ENCODE measurements at places on chromosomes 1 and 21.
A peak's percentile ranks its signal among the peaks of the same experiment; 100 is the strongest.

DNA sequence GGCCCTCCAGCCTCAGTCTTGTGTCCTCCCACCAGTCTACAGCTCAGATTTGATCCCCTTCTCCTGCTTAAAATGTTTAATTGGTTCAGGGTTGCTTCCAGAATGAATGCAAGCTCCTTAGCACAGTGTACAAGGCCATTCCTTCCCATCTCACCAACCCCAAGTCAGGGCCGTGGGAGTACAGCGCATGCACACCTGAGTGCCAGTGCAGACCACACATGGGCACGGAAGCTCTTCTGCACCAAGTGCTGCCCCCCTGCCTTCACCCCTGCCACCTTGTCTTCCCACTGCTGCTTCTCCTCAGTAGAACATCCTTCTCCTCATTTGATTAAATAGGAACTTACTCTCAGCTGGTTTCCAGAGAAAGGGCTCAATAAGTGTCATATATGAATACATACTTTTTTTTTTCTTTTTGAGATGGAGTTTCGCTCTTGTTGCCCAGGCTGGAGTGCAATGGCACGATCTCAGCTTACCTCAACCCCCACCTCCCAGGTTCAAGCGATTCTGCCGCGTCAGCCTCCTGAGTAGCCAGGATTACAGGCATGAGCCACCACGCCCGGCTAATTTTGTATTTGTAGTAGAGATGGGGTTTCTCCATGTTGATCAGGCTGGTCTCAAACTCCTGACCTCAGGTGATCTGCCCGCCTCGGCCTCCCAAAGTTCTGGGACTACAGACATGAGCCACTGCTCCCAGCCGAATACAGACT lies 9.3 kb downstream of the PMF1 start:
- DNase-seq, result no peak

DNA sequence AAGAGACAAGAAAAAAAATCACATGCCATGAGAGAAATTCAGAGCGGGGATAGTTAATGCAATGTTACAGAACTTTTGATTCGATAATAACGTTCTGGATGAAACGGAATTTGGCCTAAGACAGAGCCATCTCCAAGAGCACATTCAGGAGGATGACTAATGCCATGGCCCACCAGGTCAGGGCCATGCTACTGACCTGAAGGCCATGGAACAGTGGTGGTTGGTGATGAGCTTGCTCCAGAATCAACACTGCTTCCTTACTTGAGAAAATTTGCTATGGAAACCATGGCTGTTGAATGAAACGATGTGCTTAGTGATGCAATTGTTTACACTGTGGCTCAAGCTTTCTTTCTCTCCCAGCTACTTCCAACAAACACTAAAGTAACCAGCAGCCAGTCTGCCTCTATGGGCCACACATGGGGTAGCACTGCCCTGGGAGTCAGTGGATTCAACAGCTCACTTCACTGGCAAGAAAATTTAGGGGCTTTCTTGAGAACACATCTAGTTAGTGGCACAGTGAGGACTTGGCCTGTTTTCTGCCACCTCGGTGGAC lies 299.1 kb downstream of the PCP4 start:
- DNase-seq, result no peak

DNA sequence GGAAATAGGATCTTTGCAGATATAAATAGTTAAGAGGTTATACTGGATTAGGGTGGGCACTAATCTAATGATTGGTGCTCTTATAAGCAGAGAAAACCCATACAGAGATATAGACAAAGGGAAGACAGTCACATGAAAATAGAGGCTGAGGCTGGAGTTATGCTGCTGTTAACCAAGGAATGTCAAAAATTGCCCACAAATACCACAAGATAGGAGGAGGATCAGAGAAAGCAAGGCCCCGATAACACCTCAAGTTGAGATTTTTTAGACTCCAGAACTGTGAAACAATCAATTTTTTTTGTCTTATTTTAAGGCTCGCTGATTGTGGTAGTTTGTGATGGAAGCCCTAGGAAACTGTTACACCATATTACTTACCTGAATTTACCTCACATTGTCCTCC lies 513.2 kb downstream of the COL11A1 start:
- DNase-seq, result no peak

DNA sequence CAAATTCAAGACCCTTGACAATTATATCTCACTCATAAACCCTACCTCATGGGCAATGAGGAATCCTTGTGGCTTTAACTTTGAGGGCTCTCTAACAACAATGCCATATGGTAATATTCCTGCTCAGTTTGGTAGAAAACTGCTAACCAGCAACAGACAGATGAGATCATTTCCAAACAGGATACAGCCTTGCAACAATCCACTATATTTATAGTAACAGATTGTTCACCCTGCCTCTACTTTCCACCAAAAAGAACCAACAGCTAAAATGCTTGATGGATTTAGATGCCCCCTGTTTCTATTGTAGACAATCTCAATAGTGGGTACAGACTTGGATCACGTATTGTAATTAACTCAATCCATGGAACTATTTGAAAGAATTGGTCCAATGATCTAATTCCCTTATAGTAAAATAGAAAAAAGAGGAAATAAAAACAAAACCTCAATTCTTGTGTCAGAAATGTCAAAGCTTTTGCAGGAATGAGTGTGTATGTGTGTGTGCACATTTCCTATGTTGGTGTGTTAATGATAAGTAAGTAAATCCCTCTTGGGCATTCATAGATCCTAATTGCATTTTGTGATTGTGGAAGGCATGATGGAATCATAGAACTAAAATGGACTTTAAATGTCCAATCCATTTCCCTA lies 100.0 kb upstream of the EDEM3 start:
- DNase-seq, result peak; percentile 1

- DNase-seq, result no peak
Observed at GRCh38 chr1:201260236-201260590, 23.1 kb upstream of the PKP1 start.

DNA sequence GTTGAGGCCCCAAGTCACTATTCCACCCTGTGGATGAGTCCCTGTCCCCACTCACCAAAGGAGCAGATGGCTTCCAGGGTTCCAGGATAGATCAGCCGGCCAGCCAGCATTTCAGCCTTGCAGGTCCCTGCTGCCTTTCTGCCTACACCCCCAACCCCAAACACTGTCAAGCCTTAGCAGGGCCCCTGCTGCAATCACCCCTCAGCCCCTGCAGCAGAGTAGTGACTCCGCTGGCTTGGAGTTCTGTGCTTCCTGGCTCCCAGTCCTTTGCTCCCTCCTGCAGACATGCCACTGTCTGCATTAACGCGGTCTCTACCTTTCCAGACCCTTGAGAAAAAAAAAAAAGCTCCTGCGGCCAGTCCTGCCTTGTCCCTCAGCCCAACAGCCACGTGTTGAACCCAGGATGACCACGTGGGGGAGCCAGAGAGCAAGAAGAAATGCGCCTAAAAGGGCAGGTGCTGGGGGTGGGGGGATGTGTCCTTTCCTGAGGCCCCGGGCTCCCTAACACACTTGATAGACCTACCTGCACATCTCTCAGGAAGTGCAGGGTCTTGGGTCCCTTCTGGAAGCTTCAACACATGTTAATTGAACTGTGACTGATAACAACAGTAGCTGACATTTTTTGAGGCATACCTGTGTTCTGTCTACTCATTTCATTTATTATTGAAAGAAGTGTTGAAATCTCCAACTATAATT lies 37.4 kb downstream of the RASSF5 start:
- peak; percentile 34 for DNase-seq

GRCh38 chr21:41370840-41371684 lies 9.2 kb downstream of the MX2 start:
- DNase-seq, result no peak

GRCh38 chr21:27026501-27026900 lies 59.6 kb upstream of the ADAMTS5 start:
- DNase-seq, result no peak

GRCh38 chr1:99917214-99917613 lies 52.6 kb upstream of the SLC35A3 start:
- DNase-seq, result no peak

DNA sequence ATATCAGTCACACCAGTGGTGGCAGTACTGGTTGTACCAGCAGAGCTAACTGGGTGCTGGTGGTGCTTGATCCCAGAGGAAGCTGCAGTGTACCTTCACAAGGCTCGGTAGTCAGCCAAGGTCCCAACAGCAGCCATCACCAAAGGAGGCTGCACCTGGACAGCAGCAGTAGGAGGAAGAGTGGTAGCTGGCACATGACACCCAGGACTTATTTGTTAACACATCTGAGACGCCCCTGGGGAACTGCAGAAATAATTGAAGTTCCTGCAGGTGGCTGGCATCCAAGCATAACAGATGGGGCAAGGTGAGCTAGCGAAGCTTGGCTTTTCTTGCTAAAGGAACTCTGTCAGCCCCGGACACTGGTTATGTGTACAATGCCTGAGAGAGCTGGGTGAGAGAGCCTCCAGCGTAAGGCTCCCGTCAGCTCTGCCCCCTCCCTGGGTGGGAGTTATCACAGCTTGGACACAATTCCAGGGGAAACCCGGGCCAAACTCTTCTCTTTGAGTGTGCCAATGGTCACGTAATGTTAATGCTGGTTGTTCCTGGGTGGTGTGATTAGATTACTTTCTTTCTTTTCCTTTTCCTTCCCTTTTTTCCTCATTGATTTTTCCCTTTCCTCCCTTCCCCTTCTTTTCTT lies 29.1 kb upstream of the PARP1 start:
- peak; percentile 82 for DNase-seq

DNA sequence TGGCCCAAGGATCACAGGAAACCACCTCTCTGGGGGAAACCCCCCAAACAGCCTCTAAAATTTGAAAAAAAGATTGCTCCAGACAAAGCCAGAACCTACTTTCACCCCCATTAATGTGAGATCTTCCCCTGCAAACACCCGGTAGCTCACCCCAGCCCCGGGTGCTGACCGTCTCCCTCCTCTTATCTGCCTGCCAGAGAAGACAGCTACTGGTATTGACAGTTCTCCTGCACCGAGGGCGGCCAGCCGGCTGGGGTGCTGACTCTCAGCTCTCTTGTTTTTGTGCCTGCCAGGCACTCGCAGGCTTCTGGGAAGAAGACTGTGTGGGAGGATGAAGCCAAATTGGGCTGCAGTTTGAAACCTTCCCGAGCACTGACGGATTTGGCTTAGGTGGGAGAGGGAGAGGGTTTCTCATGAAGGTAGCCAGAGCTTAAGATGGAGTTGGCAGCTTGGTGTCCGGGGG lies 48.2 kb downstream of the RASSF5 start:
- DNase-seq, result no peak

Measured in NCI-H524 (cell line).